ENCODE measurements at places on chromosomes 7 and 10.

DNA sequence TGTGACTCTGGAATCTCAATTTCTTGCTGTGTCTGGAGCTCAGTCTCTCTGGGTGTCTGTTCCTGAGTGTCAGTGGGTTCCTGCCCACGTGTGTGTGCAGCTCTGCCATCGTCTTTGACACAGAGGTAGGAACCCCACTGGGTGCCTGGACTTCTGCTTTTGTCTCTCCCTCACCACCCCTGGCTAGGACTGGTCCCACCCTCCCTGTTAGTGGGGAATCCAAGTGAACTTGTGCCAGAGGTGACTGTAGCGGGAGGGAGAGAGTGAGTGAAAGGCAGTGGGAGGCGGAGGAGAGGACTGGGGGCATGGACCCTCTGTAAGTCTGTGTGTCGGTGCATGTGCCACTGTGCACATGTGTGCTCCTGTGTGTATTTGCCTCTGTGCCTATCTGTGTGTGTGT is 299.9 kb upstream of the ZMIZ1 start:
- no peak for DNase-seq

DNA sequence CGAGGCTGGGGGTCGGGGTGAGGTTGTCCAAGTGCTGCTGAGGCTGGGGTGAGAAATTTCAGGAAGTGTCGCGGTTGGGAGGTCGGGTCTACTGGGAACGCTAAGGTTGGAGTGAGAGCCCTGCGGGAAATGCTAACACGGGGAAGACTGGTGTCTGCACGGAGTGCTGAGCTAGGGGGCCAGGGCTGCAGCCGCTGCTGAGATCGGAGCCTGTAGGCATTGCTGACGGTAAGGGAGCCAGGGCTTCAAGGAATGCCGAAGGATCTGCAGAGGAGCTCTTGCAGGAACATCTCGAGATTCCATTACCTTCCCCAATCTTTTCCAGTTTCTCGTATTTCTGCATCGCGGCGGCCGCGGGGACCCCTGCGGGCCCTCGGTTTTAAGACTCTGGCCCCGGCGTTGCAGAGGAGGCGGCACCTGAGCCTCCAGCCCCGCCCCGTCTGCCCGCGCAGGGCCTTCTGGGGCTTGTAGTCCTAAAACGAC is at the start of gene CDK5:
TSS of gene CDK5 (minus strand) at position 392 of the 483 bp plus-strand sequence. CDS start at position 343, 49 bp downstream.
- DNase-seq: no peak

GRCh38 chr10:128484041-128484440 is 357.8 kb upstream of the MKI67 start:
- no peak for DNase-seq

- no peak for DNase-seq
These were observed 77.2 kb downstream of the CH25H start for GRCh38 chr10:89129911-89130310.

GRCh38 chr10:63915240-63915639 is 394.0 kb downstream of the REEP3 start:
- no peak for DNase-seq

- no peak for DNase-seq
These were observed 4.5 kb downstream of the GHRHR start for GRCh38 chr7:30968294-30968693.

- no peak for DNase-seq
These were observed 59.2 kb downstream of the RNLS start for GRCh38 chr10:88523739-88524400.

DNA sequence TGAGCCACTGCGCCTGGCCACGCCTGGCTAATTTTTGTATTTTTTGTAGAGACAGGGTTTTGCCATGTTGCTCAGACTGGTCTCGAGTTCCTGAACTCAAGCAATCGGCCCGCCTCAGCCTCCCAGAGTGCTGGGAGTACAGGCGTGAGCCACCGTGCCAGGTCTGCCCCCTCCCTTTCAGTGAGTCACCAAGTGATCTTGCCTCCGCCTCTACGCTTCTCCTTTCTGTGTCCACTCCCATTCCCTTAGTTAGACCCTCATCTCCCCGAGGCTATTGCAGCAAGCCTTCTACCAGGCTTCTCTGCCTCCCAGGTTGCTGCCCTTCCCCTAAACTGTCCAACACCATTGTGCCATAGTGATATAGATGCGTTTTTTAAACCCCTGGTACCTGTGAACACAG is 32.9 kb downstream of the CDC123 start:
- DNase-seq: no peak

DNA sequence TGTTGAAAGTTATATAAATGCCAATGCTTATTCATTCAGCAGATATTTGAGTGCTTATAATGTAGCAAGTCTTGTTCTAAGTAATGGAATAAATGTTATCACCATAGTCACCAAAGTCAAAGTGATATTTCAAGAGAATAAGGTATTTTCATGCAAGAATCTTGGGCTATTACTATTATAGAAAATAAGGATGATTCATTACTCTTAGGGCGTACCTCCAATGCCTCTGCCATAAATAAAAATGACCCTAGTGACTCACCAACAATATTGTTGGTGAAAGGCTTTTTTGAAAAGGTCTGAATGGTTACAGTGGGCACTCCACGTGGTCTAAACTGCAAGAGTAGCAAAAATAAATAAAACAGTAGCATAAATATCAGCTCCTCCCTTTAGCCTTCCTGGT is 68.4 kb downstream of the RALA start:
- no peak for DNase-seq

GRCh38 chr10:129098517-129098916 is 368.5 kb upstream of the MGMT start:
- no peak for DNase-seq

DNA sequence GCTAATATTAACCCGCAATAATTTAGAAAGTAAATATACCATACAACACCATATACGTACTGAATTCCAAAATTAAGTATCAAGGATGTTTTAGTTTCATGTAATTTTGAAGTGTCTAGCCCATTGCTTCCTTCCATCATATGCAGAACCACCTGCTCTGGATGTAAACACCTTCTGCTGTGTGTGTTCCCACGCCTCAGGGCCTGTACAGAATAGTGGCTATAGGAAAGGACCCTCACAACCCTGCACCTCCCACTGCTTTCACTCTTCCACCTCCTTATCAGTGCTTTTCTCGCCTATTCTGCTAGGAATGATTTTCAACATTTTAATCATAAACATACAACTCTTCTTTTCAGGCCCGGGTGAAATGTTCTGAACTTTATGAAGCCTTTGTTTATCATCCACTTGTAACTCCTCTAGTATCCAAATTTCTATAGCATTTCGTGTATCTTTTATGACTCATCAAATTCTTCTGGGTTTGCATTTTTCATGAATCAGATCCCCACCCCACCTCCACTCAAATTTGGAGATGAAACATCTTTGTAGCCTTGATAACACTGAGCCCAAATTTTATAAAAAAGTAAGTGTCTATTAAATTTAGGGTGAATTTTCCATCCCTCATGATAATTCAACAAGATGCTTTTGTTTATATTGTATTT is 1106.8 kb upstream of the C7orf33 start:
- DNase-seq: no peak

- DNase-seq: no peak
These were observed 525.9 kb downstream of the TYW1 start for GRCh38 chr7:67522504-67522903.

- no peak for DNase-seq
These were observed 72.4 kb downstream of the ARID5B start for GRCh38 chr10:61973906-61974305.

GRCh38 chr7:46854958-46855473 is 726.9 kb downstream of the TNS3 start:
- DNase-seq: no peak

GRCh38 chr7:156854654-156855053 is 38.3 kb downstream of the LMBR1 start:
- no peak for DNase-seq

- DNase-seq: no peak
These were observed 431.9 kb downstream of the TNS3 start for GRCh38 chr7:47149971-47150370.

DNA sequence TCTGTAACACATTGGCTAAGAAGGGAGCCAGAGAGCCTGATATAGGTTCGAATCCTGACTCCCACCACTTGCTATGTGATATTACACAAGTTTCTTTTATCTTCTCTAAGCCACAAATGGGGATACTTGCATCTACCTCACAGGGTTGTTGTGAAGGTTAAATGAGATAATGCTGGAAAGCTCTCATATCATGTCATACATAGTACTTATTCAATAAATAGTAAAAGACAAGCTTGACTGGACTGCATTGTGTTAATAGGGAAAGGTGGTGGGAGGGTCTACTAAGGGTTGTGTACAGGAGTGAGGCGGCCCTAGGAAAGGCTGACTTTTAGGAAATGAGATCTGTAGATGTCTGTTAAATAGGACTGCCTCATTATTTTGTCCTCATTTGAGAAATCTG is 35.8 kb upstream of the DNMBP start:
- no peak for DNase-seq

DNA sequence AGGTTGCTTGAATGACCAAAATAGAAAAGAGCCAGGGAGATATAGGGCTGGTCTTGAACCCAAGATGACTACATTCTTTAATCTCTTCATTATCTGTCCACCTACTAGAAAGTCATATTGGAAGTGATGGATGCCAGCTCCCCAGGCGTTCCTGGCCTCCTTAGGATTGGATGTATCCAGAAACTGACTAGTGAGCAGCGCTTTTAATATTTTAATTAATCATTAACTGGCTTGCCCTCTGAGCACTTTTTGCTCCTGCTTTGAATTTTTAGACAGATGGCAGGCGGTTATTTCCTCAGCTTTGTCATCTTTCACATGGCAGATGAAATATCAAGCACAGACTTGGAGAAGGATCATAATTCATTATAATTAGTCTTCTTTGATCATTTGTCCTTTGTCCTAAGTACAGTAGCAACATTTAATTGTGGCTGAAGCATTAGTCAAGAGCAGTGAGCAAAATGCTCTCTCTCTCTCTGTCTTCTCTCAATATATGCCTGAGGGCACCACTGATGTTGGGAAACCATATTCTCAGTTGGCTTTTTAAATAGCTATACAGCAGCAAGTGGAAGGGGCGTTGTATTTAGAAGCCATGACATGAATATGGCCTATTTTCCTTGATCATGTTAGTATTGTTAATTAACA is 588.0 kb downstream of the NRG3 start:
- no peak for DNase-seq

GRCh38 chr10:67668448-67668847 is 27.5 kb downstream of the CTNNA3 start:
- no peak for DNase-seq

GRCh38 chr7:127107601-127108007 is 145.1 kb downstream of the GRM8 start:
- DNase-seq: peak; percentile 12

DNA sequence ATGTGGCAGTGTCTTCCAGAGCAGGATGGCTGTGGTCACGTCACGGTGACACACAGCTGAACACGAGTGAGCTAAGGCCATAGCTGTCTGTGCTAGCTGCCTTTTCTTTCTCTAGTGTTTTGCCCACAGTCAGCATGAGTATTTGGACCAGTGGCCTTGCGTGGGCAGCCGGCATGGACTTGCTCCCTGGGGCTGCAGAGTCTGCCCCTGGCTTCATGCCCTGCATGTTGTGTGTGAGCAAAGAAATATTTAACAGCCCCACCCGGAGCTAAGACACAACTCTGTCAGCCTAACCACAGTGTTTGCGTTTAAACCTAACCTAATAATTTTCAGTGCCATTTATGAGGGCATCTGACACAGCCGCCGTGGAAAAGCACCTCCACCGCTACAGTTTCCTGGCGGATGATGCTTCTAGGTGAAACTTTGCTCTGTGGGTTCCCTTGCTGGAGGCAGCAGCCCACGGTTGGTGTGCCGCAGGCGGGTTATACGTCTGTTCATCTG is 14.6 kb downstream of the CHST12 start:
- no peak for DNase-seq

DNA sequence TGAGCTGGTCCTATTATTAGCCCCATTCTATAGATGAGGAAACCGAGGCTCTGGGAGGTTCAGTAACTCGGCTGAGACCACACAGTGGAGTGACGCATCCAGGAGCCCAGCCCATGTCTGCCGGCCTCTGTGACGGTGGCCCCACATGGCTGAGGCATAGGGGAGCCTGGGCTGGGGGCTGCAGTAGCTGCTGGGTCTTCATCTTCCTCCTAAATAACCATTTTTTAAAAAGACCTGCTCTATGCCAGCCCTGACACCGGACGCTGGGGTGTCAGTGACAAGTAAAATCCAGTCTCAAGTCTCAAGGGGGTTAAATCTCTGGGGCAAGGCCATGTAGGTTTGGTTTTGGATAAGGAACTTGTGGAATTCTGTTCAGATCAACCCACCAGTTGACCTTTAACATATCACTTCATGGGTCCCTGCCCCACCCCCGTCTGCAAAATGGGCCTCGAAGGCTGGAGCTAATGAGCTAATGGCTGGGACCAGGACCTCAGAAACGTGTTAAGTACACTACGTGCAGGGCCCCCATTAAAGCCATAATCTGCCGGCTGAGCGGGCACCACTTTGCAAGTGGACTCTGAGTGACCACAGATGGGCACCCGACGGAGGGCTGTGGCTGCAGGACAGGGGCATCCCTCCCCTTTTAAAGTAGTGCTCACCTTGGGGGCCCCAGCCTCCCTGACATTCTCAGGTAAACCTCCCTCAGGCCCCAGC is 136.5 kb upstream of the UNC5B start:
- peak; percentile 6 for DNase-seq

DNA sequence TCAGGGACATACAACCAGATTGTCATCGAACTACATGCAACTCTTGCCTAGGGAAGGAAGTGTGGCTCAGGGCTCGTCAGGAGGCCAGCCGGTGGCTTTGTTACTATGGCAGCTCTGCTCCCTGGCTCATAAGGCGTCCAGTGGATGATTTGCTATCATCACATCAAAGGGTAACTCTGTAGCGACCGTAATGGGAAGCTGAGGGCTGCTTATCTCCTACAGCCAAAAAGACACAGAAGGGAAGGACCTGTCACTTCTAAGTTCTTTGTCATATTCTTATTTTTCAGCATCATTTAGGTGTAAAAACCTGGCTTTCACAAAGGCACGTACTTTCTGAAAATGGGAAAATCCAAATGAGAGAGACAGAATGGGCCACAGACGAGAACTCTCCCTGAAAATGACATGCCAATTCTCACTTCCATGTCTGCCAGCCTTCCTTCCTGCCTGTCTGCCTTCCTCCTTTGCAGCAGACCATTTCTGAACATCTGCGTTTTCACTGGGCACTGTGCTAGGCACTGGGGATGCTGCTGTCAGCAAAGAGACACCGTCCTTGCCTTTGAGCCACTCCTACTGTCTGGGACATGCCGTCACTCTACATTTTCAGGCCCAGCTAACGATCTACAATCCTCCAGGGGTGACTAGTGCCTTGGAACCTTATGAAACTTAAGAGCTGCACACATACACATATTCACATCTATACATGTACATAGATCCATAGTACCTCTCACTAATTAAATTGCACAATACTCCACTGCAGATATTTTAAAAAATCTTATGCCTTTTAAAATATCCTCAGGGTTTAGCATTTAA is 26.9 kb downstream of the ENKUR start:
- no peak for DNase-seq

DNA sequence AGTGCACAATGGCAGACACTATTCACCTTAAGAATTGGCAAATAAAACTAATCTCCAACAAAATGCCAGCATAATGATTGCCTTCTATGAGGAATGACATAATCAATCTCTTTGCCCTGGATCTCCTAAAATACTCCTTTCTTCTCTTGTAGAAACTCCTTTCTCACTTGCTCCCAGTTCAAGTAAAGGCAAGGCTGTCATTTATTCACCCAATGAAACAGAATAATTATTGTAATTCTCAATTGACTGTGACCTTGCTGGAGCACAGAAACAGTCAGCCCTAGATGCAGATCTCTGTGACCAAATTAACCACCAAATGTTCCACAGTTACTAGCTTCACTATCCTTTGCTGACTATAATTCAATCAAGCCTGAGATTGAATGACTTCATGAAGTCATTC is 99.3 kb downstream of the SEMA3C start:
- no peak for DNase-seq

- no peak for DNase-seq
These were observed 7.7 kb upstream of the ITPRIP start for GRCh38 chr10:104345941-104346340.

- no peak for DNase-seq
These were observed 59.8 kb downstream of the COL13A1 start for GRCh38 chr10:69861251-69862240.

Data from ovary (tissue), 10 donors.